Tibial artery (tissue), 4 donors: ENCODE measurements at places on chromosomes 1 and 21.
A peak's percentile ranks its signal among the peaks of the same experiment; 100 is the strongest.

GRCh38 chr1:29921741-29922140 lies 685.4 kb downstream of the PTPRU start:
- H3K36me3 ChIP-seq: no peaks in the 10 kb centered on the region
- no peaks in the 10 kb centered on the region for H3K4me1 ChIP-seq
- no peak overlapping the region for H3K27ac ChIP-seq
- H3K4me3 ChIP-seq: no peak overlapping the region
- H3K27me3 ChIP-seq: no peaks in the 10 kb centered on the region
- DNase-seq: no peak

GRCh38 chr21:45073301-45074047 lies 906 bp upstream of the ADARB1 start:
- no peaks in the 10 kb centered on the region for H3K27me3 ChIP-seq
- H3K36me3 ChIP-seq: no peaks in the 10 kb centered on the region
- H3K4me1 ChIP-seq: no peaks in the 10 kb centered on the region
- no peak for DNase-seq
- H3K4me3 ChIP-seq: peak overlapping the region; percentile 67
- peak overlapping the region; percentile 84 for H3K27ac ChIP-seq

DNA sequence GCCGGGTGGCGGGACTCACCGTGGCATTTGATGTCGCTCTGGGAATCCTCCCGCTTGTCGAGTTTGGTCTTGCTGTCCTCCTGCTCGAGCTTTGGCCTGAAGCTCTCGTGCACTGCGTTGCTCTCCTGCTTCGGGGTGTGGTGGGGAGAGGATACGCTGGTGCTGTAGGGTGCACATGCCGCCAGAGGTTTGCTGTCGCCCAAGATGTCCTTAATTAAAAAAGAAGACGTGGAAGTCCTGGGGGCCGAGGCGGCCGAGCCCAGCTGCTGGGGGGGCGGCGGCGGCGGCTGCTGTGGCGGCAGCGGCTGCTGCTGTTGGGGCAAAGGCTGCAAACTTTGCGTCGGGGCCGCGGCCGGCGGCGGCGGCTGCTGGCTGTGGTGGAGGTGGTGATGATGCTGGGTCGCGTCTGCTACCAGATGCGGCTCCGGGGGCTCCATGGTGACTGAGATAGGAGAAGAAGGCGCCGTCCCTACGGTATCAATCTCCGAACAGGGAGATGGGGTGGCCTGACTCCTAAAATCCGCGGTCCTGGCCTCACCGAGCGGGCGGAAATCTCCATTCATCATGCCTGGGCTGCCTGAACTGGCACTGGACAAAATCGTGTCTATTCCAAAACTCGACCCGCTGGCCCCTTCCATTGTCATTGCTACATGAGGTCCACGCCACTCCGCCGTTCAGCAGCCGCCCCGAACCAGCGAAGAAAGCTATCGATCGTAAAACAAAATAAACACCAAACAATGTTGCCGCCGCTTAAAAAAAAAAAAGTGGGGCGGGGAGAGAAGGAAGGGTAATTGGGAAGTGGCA lies at the start of gene BARHL2:
Gene BARHL2 (minus strand): TSS at position 751 of the 804 bp plus-strand sequence. CDS start 107 bp downstream, at position 644.
- H3K36me3 ChIP-seq: no peaks in the 10 kb centered on the region
- H3K27ac ChIP-seq: no peak within 1 kb of the TSS

DNA sequence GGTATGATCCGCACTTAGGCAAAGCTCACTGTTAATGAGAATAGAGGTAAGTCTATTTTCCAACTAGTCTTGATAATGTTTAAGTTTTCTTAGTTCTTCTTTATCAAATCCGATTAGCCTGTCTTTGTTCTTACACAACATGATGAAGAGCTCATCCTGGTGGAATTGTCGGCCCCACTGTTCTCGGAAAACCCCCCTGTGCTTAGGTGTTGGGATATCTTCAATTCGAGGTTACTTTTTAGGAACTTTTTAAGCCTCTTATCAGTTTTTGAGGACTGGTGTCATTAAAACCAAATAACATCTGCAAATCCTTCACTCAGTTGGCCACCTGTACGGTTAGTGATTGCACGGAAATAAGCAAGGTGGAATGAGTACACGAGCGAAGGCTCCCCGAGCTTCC lies 60.7 kb upstream of the KIF26B start:
- no peak for DNase-seq
- H3K4me1 ChIP-seq: no peaks in the 10 kb centered on the region
- H3K27ac ChIP-seq: no peak overlapping the region
- no peaks in the 10 kb centered on the region for H3K27me3 ChIP-seq
- H3K36me3 ChIP-seq: no peaks in the 10 kb centered on the region

- H3K4me3 ChIP-seq: no peak overlapping the region
- no peak for DNase-seq
- H3K4me1 ChIP-seq: peaks cover under 1% of the 10 kb centered on the region
- peaks cover 59% of the 10 kb centered on the region for H3K36me3 ChIP-seq
Observed at GRCh38 chr1:151574575-151575529, 34.7 kb downstream of the TUFT1 start.

DNA sequence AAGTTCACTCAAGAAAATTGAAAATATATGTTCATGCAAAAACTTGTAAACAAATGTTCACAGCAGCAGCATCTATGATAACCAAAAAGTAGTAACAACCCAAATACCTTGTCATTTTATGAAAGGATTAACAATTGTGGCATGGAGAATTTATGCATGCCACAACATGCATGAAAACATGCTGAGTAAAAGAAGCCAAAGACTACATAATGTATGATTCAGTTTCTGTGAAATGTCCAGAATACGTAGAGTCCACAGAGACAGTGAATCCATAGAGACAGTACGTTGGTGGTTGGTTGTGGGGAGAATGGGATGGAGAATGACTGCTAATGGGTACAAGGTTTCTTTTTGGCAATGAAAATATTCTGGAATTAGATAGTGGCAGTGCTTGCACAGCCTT lies 148.7 kb downstream of the MAST2 start:
- H3K27me3 ChIP-seq: no peaks in the 10 kb centered on the region
- H3K4me3 ChIP-seq: no peak overlapping the region
- no peak overlapping the region for H3K27ac ChIP-seq
- no peaks in the 10 kb centered on the region for H3K4me1 ChIP-seq
- H3K36me3 ChIP-seq: no peaks in the 10 kb centered on the region

DNA sequence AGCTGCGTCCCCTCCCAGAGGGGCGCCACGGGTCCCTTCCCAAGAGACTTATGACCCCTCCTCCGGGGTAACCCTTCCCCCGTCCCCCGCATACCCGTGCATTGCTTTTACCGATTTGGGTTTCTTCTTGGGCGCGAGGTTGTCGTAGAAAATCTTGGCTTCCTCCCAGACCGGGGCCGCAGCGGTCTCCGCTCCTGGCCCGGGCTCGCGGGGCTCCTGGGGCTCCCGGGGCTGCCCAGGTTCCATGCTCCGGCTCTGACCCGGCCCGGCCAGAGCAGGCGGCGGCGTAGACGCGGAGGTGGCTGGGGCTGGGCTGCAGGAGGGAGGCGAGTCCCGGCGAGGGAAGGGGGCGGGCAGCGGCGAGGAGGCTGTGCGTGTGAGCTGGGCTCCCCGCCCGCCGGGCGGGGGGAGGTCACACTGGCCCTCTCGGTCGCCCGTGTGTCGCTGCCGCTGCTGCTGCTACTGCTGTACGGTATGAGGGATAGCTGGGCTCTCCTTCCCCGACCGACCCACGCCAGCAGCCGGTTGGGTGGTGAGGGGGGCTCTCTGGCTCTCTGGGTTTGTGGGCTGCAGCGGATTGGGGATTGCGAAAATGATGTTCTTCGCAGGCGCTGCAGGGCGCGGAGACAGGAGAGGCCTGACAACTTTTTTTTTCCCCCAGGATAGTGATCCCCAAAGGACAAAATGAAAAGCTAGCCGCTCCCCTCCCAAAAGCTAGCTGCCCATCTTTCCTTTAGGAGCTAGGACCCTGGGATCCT lies at the start of gene NT5C1A:
Gene NT5C1A (minus strand): TSS at position 315 of the 758 bp plus-strand sequence. CDS start 69 bp downstream, at position 246.
- DNase-seq: no peak
- peak within 1 kb of the TSS; percentile 63 for H3K4me3 ChIP-seq
- H3K27me3 ChIP-seq: no peaks in the 10 kb centered on the region
- no peaks in the 10 kb centered on the region for H3K36me3 ChIP-seq
- H3K4me1 ChIP-seq: peaks cover 18% of the 10 kb centered on the region

- no peaks in the 10 kb centered on the region for H3K36me3 ChIP-seq
- peak overlapping the region; percentile 43 for H3K4me3 ChIP-seq
- peak; percentile 97 for DNase-seq
- H3K27me3 ChIP-seq: no peaks in the 10 kb centered on the region
Observed at GRCh38 chr1:2199042-2199810, 4.7 kb upstream of the FAAP20 start.

GRCh38 chr1:41678111-41678878 lies 193.8 kb upstream of the EDN2 start:
- H3K4me1 ChIP-seq: peaks cover 9% of the 10 kb centered on the region
- H3K36me3 ChIP-seq: no peaks in the 10 kb centered on the region
- DNase-seq: peak; percentile 55
- H3K27ac ChIP-seq: no peak overlapping the region
- H3K4me3 ChIP-seq: no peak overlapping the region

GRCh38 chr1:113663165-113663951 lies 95.9 kb downstream of the PHTF1 start:
- no peak overlapping the region for H3K4me3 ChIP-seq
- H3K36me3 ChIP-seq: peaks cover 8% of the 10 kb centered on the region
- H3K4me1 ChIP-seq: no peaks in the 10 kb centered on the region
- no peak overlapping the region for H3K27ac ChIP-seq
- no peaks in the 10 kb centered on the region for H3K27me3 ChIP-seq

GRCh38 chr1:36365381-36365780 lies 20.3 kb downstream of the STK40 start:
- peaks cover 35% of the 10 kb centered on the region for H3K36me3 ChIP-seq
- peaks cover 33% of the 10 kb centered on the region for H3K4me1 ChIP-seq
- peak overlapping the region; percentile 5 for H3K27ac ChIP-seq
- H3K27me3 ChIP-seq: no peaks in the 10 kb centered on the region

- H3K27ac ChIP-seq: no peak overlapping the region
- H3K4me1 ChIP-seq: no peaks in the 10 kb centered on the region
- H3K36me3 ChIP-seq: no peaks in the 10 kb centered on the region
- no peak for DNase-seq
- H3K4me3 ChIP-seq: no peak overlapping the region
- peaks cover 14% of the 10 kb centered on the region for H3K27me3 ChIP-seq
Observed at GRCh38 chr1:228359613-228360532, 46.8 kb downstream of the TRIM11 start.

DNA sequence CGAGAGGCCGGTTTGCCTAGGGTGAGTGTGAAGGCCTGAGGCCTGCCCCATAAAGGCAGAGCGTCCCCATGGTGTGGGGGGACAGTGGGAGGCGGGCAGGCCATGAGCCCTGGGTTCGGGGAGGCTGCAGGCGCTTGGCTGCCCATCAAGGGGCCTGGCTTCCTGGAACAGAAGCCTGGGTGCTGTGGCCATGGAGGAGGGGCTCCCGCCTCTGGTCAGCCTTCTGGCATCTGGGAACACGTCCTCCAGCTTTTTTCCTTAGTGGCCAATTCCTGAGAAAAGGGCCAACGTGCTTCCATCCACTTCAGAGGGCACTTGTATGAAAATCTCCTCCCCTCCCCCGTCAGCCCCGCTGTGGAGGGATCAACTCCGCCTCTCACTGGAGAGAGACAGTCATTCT lies 58.7 kb downstream of the PRDM16 start:
- peaks cover 6% of the 10 kb centered on the region for H3K4me1 ChIP-seq
- peak overlapping the region; percentile 90 for H3K27ac ChIP-seq
- H3K27me3 ChIP-seq: no peaks in the 10 kb centered on the region

- no peak for DNase-seq
- no peak overlapping the region for H3K27ac ChIP-seq
- no peaks in the 10 kb centered on the region for H3K4me1 ChIP-seq
- no peak overlapping the region for H3K4me3 ChIP-seq
- no peaks in the 10 kb centered on the region for H3K36me3 ChIP-seq
- H3K27me3 ChIP-seq: no peaks in the 10 kb centered on the region
Observed at GRCh38 chr1:177687544-177687943, 282.3 kb downstream of the SEC16B start.

DNA sequence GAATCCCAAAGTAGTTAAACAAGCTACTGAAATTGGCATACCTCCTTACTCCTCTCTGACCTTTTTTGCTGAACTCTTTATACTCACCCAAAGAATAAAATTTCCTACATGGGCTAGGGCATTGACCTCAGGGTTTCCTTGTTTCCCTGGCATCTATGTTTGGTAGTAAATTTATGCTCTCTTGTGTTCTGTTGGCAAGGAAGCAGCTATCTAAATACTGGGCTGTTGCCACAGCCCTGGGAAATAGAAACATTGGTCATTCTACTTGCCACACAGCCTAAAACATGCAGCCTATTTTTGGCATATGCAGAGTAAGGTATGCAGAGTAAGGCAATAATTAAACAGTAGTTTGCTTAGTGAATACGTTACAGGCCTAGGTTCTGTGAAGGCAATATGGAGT lies 351.4 kb downstream of the HLX start:
- no peak overlapping the region for H3K4me3 ChIP-seq
- H3K36me3 ChIP-seq: no peaks in the 10 kb centered on the region
- no peak for DNase-seq
- no peak overlapping the region for H3K27ac ChIP-seq

DNA sequence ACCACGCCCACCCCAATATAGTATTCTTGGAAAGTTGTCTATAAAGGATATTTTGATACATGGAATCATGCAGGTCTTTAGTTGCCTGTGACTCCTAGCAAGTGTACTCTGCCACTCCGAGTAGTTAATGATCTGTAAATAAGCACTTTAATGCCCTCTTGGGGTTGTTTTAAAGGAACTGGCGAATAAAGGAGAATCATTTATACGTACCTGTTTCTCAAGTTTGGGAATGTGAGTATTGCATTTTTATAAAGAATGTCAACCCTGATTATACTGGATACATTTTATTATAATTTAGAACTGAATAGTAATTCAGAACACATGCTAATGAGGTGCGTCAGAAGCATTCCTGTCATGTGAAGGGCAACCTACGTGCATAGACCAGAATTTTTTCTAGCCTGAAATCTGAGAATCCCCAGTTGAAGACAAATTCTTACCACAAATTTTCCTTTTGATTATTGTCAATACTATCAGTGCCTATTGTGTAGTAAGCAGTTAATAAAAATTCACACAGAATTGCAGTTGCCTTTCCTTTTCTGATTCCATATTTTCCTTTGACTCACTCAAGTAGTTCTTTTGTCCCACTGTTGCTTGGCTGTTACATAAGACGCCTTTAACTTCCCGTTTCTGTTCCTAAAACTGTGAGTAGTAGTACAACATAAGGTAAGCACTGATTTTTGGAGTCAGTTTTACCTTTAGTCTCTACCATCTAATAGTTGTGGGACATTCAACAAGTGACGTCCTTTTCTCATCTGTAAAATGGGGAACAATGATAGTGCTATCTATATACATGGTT lies 5.1 kb downstream of the AHCYL1 start:
- no peak overlapping the region for H3K27ac ChIP-seq
- H3K36me3 ChIP-seq: no peaks in the 10 kb centered on the region
- no peak for DNase-seq
- no peak overlapping the region for H3K4me3 ChIP-seq
- no peaks in the 10 kb centered on the region for H3K27me3 ChIP-seq
- H3K4me1 ChIP-seq: peaks cover 4% of the 10 kb centered on the region

DNA sequence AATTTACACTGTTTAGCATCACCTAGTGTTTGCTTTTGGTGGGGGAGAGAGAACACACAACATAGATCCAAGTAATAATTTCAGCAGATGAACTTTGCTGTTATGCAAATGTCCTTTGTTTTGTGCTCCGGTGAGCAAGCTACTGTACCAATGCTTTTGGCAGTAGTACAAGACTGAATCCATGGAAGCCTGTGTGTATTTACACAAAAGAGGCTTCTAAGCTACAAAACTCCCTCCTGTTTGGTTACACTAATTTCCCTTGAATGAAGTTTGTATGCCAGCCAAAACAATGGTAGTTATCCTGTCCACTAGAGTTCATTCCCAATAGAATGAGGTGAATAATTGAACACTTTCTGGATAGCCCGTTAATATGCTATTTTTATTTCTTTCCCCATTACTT lies 320.5 kb downstream of the KCTD3 start:
- H3K27me3 ChIP-seq: no peaks in the 10 kb centered on the region
- no peaks in the 10 kb centered on the region for H3K4me1 ChIP-seq
- H3K36me3 ChIP-seq: no peaks in the 10 kb centered on the region
- no peak for DNase-seq
- H3K4me3 ChIP-seq: no peak overlapping the region
- H3K27ac ChIP-seq: no peak overlapping the region
